ENCODE measurements at places on chromosomes 5 and 9.

DNA sequence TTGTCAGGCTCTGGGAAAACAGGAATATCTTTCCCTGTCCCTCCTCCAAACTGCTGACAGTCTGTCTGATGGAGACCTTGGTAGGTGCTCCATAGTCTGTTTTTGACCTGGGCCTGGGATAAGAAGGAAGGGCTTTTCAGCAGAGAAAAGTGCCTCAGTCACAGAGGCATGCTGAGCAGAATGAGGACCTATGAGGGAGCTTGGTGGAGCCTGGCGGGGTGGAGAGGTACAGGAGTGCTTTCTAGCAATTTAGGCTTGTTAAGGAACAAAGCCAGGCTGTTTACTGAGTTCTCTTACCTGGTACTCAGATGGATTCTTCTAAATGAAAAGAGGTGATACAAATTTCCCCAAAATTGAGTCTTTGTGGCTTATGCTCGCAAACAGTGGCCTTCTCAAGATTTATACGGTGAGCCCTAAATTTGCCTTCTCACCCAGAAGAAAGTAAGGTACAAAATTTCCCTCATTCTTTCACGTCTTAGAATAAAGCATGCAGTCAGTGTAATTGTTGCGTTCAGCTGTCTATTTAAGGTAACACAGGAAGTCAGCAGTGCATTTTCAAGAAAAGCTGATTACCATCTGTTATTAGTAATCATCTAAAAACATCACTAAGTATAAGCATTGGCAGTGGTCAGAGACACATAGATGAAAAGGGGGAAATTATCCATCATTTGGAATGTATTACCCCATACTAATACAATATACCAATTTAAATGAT lies 28.6 kb upstream of the IL13 start:
- H3K4me1 ChIP-seq = no peaks in the 10 kb centered on the region
- H3K27me3 ChIP-seq = no peaks in the 10 kb centered on the region
- H3K36me3 ChIP-seq = peaks cover 30% of the 10 kb centered on the region
- no peak overlapping the region for H3K27ac ChIP-seq
- DNase-seq = no peak
- H3K4me3 ChIP-seq = no peak overlapping the region

- no peaks in the 10 kb centered on the region for H3K36me3 ChIP-seq
- no peak overlapping the region for H3K27ac ChIP-seq
- no peaks in the 10 kb centered on the region for H3K4me1 ChIP-seq
Observed at GRCh38 chr9:16315720-16316119, 554.8 kb downstream of the BNC2 start.

GRCh38 chr5:178531786-178532185 lies 58.4 kb downstream of the COL23A1 start:
- no peaks in the 10 kb centered on the region for H3K4me1 ChIP-seq
- DNase-seq = no peak
- no peak overlapping the region for H3K4me3 ChIP-seq
- no peaks in the 10 kb centered on the region for H3K36me3 ChIP-seq
- H3K27ac ChIP-seq = no peak overlapping the region
- no peaks in the 10 kb centered on the region for H3K27me3 ChIP-seq

- H3K4me1 ChIP-seq = peaks cover 15% of the 10 kb centered on the region
- H3K27ac ChIP-seq = no peak overlapping the region
- H3K36me3 ChIP-seq = peaks cover 10% of the 10 kb centered on the region
- no peaks in the 10 kb centered on the region for H3K27me3 ChIP-seq
- no peak overlapping the region for H3K4me3 ChIP-seq
- no peak for DNase-seq
Observed at GRCh38 chr5:176466245-176466871, 18.2 kb downstream of the FAF2 start.

GRCh38 chr5:125785407-125785806 lies 637.8 kb upstream of the GRAMD2B start:
- DNase-seq = no peak
- no peaks in the 10 kb centered on the region for H3K27me3 ChIP-seq
- H3K27ac ChIP-seq = no peak overlapping the region
- H3K36me3 ChIP-seq = no peaks in the 10 kb centered on the region
- no peak overlapping the region for H3K4me3 ChIP-seq

DNA sequence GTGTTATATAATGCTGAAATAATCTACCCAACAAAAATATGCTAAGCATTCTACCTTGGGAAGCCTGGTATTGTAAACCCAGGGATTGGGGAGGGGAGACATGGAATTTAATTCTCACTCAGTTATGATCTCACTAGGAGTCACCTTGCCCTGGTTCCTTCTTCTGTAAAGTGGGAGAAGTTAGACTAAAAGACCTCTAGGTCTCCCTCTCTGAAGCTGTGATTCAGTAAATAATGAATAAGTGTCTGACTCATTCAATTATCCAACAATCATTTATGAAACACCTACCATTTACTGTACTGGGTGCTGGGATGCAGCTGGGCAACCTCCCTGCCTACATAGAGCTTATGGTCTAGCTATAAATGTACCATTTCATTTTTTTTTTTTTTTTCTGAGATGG lies 20.2 kb upstream of the SPARC start:
- H3K4me3 ChIP-seq = no peak overlapping the region
- DNase-seq = no peak
- H3K27me3 ChIP-seq = no peaks in the 10 kb centered on the region
- no peak overlapping the region for H3K27ac ChIP-seq
- H3K4me1 ChIP-seq = no peaks in the 10 kb centered on the region
- no peaks in the 10 kb centered on the region for H3K36me3 ChIP-seq

DNA sequence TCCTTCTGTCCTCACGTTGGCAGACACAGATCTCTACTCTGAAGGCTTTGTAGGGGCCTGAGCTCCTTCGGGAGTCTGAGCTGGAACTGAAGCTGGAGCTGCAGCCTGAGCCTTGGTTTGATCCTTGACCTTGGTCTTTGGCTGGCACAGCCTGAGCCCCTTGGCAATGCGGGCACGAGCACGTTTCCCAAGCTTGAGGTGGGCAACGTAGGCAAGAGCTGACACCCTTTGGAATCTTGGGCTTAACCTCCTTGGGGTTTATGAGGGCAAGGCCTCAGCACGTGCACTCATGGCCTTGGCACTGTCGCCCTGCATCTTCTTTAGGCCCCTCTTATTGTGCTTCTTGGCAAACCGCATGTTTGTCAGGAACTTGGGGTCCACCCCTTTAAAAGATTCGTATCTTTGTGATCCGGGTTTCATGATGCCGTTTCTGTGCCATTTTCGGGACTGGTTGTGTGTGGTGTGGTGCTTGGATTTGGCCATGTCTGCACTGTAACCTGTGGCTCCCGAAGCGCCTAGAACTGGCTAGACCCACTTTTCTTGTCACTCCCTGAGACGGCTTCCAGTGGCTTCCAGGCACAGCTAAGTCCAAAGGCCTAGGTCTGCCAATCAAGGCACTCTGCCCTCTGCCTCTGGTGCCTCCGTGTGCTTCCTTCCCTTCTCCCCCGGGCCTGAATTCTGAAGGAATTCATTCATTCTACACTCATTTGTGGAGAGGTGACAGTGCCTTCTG lies 1.4 kb downstream of the SUSD1 start:
- H3K27me3 ChIP-seq = peaks cover 19% of the 10 kb centered on the region
- H3K4me1 ChIP-seq = peaks cover 38% of the 10 kb centered on the region
- DNase-seq = no peak
- peak overlapping the region; percentile 79 for H3K27ac ChIP-seq

- H3K27me3 ChIP-seq = peaks cover 6% of the 10 kb centered on the region
- no peak overlapping the region for H3K27ac ChIP-seq
- H3K36me3 ChIP-seq = no peaks in the 10 kb centered on the region
- peak; percentile 74 for DNase-seq
- H3K4me1 ChIP-seq = peaks cover 5% of the 10 kb centered on the region
Observed at GRCh38 chr9:88593537-88594185, 58.7 kb downstream of the NXNL2 start.

DNA sequence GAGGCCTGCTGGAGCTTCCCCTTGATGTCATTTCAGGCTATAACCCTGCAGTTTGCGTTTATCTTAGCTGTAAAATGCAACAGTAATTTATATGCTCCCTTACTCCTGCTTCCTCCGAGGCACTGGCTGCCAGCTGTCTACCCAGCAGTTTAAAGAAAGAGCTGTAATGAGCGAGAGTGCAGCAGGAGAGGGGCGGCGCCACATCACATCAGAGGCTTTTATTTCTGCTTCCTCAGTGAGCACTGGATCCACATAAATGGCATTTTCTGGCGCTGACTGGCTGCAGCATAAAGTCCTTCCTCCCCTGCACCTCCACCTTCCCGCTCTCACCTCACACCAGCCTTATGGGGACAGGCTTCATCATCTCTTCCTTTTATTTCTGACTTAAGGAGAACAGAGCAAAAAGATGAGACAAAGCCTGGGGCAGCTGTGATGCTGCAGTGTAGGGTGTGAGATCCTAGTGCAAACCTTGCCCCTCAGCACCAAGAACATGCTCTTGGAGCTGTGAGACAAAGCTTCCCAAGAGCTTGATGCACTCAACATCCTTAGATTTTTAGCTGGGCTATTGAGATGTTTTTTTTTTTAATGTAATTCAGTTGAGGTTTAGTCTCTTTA lies 829.6 kb upstream of the ZNF608 start:
- H3K27ac ChIP-seq = no peak overlapping the region
- no peaks in the 10 kb centered on the region for H3K27me3 ChIP-seq
- H3K4me3 ChIP-seq = no peak overlapping the region
- no peaks in the 10 kb centered on the region for H3K4me1 ChIP-seq

DNA sequence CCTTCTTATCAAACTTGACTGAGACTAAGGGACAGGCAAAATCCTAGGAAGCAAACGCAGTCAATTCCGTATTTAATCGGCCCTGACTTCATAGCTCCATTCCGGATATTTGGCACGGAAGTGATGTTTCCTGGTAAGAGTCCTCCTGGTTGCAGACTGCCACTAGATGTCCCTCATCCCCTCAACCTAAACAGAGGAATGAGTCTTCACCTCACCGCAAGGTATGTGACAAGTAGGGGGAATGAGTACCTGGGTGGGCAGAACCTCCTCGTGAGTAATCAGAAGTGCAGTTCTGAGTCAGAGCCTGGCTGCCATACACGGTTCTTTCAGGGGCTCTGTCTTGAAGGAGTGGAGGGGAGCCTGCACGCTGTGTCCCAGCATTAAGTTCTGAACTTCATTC lies 173.6 kb downstream of the MUSK start:
- no peaks in the 10 kb centered on the region for H3K4me1 ChIP-seq
- no peak for DNase-seq
- H3K36me3 ChIP-seq = no peaks in the 10 kb centered on the region
- no peak overlapping the region for H3K4me3 ChIP-seq

- peaks cover 1% of the 10 kb centered on the region for H3K36me3 ChIP-seq
- H3K4me3 ChIP-seq = no peak overlapping the region
- peak overlapping the region; percentile 64 for H3K27ac ChIP-seq
- H3K27me3 ChIP-seq = peaks cover 19% of the 10 kb centered on the region
- peaks cover 11% of the 10 kb centered on the region for H3K4me1 ChIP-seq
Observed at GRCh38 chr9:122402403-122402871, 31.6 kb downstream of the PTGS1 start.

GRCh38 chr9:7844242-7844641 lies 44.7 kb upstream of the DMAC1 start:
- no peak overlapping the region for H3K27ac ChIP-seq
- no peaks in the 10 kb centered on the region for H3K36me3 ChIP-seq
- no peak for DNase-seq

DNA sequence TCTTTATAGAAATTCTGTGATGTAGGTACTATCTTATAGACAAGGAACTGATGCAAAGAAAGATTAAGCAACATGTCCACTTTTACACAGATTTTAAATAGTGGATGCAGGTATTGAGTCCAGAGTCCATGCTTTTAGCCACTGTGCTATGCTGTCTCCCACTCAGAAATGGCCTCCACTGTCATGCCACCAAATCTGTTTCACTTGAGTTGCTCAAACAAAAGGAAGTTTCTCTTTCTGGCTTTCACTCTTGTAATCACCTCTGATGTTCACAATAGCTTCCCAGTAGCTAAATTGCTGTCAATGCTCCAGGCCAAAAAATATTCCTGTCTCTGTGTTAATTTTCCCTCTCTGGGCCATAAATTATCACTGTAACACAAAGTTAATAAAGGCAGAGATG lies 77.0 kb upstream of the RASA1 start:
- H3K4me1 ChIP-seq = peaks cover 12% of the 10 kb centered on the region
- no peak for DNase-seq
- H3K27me3 ChIP-seq = no peaks in the 10 kb centered on the region
- H3K27ac ChIP-seq = no peak overlapping the region
- H3K4me3 ChIP-seq = no peak overlapping the region

DNA sequence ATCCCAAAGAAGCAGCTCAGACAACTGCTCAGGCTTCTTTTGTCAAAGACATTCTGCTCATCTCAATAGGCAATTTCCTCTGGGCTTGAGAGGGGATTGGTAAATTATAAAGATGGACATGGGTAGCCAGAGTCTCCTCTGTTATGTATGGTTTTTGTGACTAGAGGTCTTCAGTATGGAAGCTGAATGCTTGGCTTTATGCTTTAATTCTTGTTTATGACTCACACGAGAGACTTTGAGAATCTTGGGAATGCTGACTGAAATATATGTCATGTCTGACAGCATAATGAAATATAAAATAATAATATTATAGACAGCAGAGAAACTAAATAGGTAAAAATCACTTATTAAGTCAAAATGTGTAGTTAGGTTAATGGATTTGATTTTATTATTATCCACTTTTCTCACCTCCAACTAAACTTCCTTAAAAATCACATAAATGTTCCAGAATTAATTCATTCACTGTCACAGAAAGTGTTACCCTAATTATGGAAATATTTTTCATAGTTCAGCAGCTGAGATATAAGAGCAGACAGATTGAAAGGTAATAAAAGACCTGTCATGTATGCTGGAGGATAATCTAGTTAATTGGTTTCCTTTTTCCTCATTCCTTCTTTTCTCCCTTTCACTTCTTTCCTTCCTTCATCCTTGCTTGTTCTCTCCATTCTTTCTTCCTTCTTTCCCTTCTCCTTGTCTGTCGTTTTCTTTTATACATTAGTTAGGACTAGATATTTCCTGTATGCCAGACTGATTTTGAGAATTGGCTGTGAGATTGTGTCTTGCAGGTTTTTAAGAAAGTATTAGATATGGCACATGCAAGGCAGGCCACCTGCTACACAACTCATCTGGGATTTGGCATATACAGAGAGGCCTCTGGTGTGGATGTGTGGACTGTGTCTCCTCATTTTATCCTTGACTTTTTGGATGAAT lies 1866.1 kb upstream of the NUDT12 start:
- no peaks in the 10 kb centered on the region for H3K4me1 ChIP-seq
- no peak overlapping the region for H3K27ac ChIP-seq
- H3K27me3 ChIP-seq = no peaks in the 10 kb centered on the region

DNA sequence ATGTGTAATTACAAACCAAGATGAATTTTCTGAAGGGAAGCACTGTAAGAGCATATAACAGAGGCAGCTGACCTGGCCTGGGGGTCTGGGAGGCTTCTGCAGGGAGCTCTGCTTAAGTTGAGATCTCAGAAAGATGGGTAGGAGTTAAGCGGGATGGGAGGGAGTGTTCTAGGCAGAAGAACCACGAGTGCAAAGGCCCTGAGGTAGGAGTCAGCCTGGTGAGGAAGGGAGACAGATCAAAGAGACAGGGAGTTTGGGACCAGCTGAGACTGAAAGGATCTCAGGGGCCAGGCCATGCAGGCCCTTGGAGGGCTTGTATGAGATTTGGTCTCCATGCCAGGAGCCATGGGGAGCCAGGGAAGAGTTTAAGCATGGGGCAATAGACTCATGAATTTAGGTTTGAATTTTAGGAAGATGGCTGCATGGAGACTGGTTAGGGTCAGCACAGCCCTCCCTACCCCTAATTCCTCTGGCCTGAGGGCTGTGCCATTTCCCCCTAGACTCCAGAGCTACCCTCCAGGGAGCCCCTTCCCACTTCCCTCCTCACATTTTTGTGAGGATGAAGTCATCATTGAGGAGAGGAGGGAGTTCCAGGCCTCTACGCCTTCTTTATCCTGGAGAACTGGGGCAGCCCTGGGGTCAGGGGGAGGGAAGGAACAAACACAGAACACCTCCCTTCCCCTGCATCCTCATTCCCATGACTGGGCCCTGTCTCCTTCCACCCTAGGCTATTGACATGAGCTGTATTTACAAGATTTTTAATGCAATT lies 4.8 kb upstream of the ARAP3 start:
- H3K4me3 ChIP-seq = no peak overlapping the region
- no peak overlapping the region for H3K27ac ChIP-seq
- H3K36me3 ChIP-seq = no peaks in the 10 kb centered on the region
- H3K4me1 ChIP-seq = peaks cover 13% of the 10 kb centered on the region
- DNase-seq = no peak

Data from activated naive CD4-positive, alpha-beta T cell treated with anti-CD3 and anti-CD28 coated beads for 36 hours (primary cell).